ENCODE measurements at places on chromosomes 4 and X. TPM values are rescaled to one million over a fixed set of nuclear protein-coding genes. Genes with fewer than 3 reads are reported as not detected.

DNA sequence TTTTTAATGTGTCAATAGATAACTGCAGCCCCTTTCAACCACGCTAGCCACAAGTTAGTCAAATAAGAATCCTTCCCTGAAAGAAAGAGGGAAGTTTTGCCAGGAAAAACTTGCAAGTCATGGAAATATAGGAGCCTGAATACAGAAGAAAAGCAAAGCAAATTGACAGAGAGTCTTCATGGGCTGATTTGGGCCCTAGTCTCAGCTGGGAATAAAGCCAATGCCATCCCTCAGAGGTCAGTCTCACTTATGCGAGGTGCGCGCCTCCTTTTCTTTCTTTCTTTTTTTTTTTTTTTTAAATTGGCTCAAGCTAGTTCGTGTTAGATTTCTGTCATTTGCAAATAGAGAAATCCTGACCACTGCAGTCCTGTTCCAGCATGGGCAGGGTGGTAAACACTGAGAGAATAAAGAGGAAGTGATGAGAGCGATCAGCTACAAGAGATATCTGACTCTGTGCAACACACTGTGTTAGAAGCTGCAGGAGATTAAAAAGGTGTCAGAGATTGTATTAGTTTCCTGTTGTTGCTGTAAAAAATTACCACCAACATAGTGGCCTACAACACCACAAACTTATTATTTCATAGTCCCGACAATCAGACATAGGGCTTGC is 299.7 kb downstream of the LDB2 start:
- H3K27ac ChIP-seq: peak overlapping the region; percentile 57
- peaks cover 4% of the 10 kb centered on the region for H3K36me3 ChIP-seq
- H3K27me3 ChIP-seq: no peaks in the 10 kb centered on the region
- no peak overlapping the region for H3K4me3 ChIP-seq
- no peak for DNase-seq

The MAGEA3 gene
- not detected for total RNA-seq

- H3K36me3 ChIP-seq: no peaks in the 10 kb centered on the region
- H3K4me3 ChIP-seq: no peak overlapping the region
- H3K27ac ChIP-seq: no peak overlapping the region
Measured at GRCh38 chr4:151865744-151866591, 105.2 kb upstream of the GATB start.

- DNase-seq: no peak
- no peak overlapping the region for H3K4me3 ChIP-seq
- H3K27ac ChIP-seq: no peak overlapping the region
- H3K27me3 ChIP-seq: peaks cover 12% of the 10 kb centered on the region
Measured at GRCh38 chr4:6338951-6339817, 69.5 kb downstream of the WFS1 start.

Measured in GM23248 (cell line).